BJ (cell line): ENCODE measurements at places on chromosomes 6 and 20.

- no peak for DNase-seq
Measured at GRCh38 chr6:25404693-25405169, 125.6 kb downstream of the CARMIL1 start.

DNA sequence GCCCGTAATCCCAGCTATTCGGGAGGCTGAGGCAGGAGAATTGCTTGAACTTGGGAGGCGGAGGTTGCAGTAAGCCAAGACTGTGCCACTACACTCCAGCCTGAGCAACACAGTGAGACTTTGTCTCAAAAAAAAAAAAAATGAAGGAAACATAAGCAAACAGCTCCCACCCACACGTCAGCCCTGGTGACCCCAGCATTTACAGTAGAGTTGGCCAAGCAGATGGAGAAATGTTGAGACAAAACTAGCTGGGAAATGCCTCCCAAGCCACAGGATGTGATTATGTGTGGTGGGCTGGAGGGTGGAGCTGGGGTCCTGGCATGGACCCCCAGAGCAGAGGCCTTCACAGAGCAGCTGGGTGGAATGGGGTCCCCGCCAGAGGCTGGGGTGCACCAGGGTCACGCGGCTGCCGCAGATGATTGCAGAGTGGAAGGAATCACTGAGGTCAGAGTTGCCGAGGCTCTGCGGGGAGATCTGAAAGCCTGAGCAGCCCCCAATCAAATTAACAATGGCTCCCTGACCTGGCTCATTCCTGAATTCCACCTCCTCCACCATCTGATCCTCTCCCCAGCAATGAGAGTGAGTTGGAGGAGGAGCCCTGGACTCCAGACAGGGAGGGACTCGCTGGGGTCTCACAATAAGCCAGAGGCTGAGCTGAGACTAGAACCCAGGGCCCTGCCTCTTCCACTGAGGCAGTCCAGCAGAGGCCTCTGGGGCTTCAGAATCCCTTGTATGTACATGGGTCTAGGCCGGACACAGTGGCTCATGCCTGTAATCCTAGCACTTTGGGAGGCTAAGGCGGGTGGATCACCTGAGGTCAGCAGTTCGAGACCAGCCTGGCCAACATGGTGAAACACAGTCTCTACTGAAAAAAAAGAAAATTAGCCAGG is 34.7 kb upstream of the TGM2 start:
- no peak for DNase-seq

DNA sequence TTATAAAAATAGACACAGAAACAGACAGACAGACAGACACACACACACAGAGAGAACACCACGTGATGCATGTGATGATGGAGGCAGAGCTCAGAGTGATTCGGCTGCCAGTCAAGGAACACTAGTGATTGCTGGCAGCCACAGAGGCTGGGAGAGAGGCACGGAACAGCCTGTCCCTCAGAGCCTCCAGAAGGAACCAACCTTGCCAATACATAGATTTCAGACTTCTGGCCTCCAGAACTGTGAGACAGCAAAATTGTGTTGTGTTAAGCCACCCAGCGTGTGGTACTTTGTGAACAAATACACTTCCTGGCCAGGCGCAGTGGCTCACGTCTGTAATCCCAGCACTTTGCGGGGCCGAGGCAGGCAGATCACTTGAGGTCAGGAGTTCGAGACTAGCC is 9.5 kb upstream of the PARD6B start:
- DNase-seq: no peak

DNA sequence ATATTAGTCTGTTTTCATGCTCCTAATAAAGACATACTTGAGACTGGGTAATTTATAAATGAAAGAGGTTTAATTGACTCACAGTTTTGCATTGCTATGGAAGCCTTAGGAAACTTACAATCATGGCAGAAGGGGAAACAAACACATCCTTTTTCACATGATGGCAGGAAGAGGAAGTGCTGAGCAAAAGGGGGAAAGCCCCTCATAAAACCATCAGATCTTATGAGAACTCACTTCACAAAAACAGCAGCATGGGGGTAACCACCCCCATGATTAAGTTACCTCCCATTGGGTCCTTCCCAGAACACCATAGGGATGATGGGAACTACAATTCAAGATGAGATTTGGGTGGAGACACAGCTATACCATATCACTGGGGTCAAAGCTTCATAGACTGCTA is 254.2 kb downstream of the ERMARD start:
- DNase-seq: no peak

- peak; percentile 2 for DNase-seq
Measured at GRCh38 chr6:390914-391558, 516 bp upstream of the IRF4 start.

GRCh38 chr6:56986611-56987010 is 31.7 kb downstream of the BEND6 start:
- DNase-seq: no peak

- DNase-seq: peak; percentile 58
Measured at GRCh38 chr20:41587956-41588355, 30.2 kb downstream of the CHD6 start.

- no peak for DNase-seq
Measured at GRCh38 chr6:35955521-35955920, 34.6 kb upstream of the SRPK1 start.

DNA sequence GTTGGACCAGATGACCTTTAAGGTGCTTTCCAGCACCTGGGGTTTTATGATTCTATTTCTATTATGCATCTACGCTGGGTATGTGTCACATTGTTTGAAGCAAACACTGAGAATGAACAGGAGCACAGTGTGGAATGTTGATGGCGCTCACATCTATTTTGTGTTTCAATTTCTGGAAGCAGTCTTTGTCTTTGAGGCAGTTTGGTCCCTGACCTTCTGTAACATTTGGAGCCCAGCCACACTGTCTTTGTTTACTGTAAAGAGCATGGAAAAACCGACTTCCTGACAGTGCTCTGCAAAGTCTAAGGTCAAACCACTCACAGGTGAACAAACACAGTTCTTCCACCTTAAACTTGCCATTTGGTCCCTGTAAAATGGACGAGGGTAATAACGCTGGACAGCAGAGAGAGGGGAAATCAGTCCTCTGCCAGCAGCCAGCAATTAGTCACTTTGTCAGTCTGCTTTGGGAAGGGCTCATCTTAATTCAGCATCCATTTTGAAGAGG is 155.5 kb downstream of the PRL start:
- no peak for DNase-seq

DNA sequence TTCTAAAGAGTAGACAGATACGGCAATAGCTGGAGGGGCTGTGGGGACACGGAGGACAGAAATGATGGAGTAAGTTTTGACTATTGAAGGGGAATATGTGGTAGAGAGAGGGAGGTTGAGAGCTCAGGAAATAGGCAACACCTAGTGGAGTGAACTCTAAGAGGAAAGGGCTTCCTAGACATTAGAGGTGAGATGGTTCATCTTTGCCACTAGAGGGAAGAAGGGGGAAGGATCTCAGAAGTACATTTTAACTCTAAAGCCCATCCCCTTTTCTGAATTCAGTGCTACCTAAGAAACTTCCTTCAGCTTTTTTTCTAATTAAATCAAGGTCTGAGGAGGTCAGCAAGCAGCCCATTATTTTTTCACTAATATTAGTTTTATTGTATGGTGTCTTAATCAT is 689.4 kb upstream of the MAP3K7 start:
- DNase-seq: no peak

GRCh38 chr6:5531853-5532375 is 270.6 kb downstream of the FARS2 start:
- DNase-seq: no peak

- DNase-seq: no peak
Measured at GRCh38 chr6:120447605-120448004, 886.7 kb downstream of the TBC1D32 start.

GRCh38 chr20:46857061-46857831 is 37.4 kb upstream of the EYA2 start:
- no peak for DNase-seq

DNA sequence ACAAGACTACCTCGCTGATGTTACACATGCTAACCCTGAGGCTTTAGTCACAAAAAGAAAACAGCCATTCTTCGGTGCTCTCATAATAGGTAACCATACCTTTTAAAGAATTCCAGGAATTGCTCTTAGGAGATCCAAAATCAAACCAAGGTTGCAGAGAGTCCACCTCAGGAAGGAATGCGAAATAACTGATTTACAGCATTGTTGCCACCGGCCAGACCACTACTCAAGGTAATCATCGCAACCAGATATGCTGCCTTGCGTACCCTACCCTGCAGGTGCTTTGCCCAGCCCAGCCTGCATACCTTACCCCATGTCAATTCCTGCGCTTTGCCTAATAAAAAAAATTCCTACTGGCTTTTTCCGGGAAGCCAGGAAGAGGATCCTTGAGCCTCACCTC is 27.0 kb downstream of the NUP153 start:
- no peak for DNase-seq

DNA sequence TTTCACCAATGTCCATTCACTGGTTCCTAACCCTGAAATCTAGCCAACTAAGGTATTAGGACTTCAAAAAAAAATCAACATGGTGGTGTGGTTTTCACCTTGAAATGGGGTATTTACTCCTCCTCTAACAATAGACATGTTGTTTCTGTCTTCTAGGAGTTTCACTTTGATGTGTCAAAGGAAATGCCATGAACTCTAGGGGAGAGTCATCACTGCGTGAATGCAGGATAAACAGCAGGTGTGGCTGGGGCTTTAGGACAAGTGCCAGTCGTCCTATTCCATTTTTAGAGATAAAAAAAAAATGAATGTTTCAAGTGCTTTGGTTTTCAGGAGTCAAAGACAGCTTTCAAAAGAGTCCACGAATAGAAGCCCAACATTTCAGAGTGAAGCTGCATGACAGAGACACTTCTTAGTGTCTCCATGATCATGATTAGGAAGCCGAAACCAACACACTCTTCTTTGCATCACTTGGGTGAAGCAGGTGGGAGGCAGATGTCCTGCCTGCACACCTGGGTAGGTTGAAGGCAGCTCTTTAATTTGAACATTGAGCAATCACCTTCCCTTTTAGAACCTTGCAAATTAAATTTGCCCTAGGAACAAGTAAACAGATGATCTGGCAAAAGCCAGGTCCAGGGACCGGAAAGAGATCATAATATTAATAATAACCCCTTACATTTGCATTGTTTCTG is 328.5 kb upstream of the PRDM1 start:
- DNase-seq: no peak

- DNase-seq: no peak
Measured at GRCh38 chr6:112237595-112237994, 16.8 kb downstream of the LAMA4 start.

- DNase-seq: peak; percentile 45
Measured at GRCh38 chr6:17869010-17869752, 118.3 kb downstream of the KIF13A start.

- peak; percentile 86 for DNase-seq
Measured at GRCh38 chr20:57991211-57991881, 237.1 kb downstream of the ANKRD60 start.

GRCh38 chr6:169850746-169851145 is 99.3 kb downstream of the ERMARD start:
- DNase-seq: no peak
